ENCODE measurements at places on chromosomes 12 and 14. TPM values are rescaled to one million over a fixed set of nuclear protein-coding genes. Genes with fewer than 3 reads are reported as not detected.
A peak's percentile ranks its signal among the peaks of the same experiment; 100 is the strongest.

HOXC12 gene
- total RNA-seq, result not detected

ADAMTS20 gene
- total RNA-seq, result not detected

NFE2 gene
- total RNA-seq, result not detected

FGF23 gene
- not detected for total RNA-seq

KLRC1 gene
- 5.0 TPM for total RNA-seq

CRACR2A gene
- 40.1 TPM for total RNA-seq

MYO1H gene
- not detected for total RNA-seq

CMA1 gene
- 0.82 TPM for total RNA-seq

ZNF140 gene
- 17.1 TPM for total RNA-seq

CHST11 gene
- total RNA-seq, result 85.2 TPM

TAS2R31 gene
- total RNA-seq, result 3.0 TPM

DNA sequence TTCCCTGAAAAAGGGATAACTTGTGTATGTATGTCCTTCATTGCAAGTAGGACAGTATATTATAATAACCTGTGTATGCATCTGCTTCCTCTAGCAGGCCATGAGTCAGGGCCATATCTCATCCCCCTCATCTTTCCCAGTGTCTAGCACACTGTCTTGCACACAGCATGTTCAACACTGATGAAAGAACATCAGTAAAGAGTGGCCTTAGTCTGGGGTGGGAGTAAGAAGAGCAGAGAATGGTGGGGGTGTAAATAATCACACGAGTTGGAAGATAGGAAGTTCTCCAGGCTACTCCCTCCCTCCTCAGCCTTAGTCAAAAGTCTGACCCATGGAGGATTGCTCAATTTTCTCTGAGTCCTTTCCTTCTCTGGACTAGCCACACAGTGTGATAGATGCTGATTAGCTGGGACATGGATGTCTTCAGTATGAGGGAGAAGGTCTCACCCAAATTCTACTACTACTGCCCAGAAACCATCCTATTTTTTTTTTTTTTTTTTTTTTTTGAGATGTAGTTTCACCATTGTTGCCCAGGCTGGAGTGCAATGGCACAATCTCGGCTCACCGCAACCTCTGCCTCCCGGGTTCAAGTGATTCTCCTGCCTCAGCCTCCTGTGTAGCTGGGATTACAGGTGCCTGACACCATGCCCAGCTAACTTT lies 14.6 kb upstream of the SP1 start:
- no peaks in the 10 kb centered on the region for H3K27me3 ChIP-seq
- no peaks in the 10 kb centered on the region for H3K36me3 ChIP-seq
- H3K4me3 ChIP-seq, result no peak overlapping the region
- DNase-seq, result no peak
- H3K27ac ChIP-seq, result peak overlapping the region; percentile 4

GRCh38 chr14:26113911-26114640 lies 483.8 kb downstream of the NOVA1 start:
- no peak for DNase-seq
- no peaks in the 10 kb centered on the region for H3K4me1 ChIP-seq
- H3K4me3 ChIP-seq, result no peak overlapping the region
- no peaks in the 10 kb centered on the region for H3K36me3 ChIP-seq

DNA sequence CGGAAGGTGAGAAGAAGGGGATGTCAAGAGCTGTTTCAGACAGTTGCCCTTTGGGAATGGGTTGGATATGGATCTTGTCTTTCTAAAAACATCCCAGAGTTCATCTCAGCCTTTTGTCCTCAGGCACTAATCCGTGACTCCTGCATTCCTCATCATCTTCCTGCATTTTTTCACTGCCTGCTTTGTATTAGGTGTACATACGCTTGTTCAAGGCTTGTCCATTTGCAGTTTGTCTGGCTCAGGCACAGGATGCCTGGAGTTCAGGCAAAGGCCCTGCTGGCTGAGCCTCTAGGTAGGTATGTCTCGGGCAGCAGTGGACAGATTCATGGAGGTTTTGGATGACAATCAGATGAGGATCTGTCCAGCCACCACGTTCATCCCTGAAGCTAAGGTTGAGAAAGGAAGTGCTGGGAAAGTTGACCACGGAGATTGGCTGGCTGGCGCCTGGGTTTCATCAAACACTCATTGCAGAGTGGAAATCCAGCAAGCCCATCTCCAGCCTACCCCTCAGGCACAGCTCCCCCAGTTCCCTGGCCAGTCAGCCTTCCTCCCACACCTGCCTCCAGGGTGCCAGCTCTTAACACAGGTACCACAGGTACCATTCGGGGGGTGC lies 12.4 kb upstream of the TMEM106C start:
- H3K4me3 ChIP-seq, result no peak overlapping the region
- H3K36me3 ChIP-seq, result no peaks in the 10 kb centered on the region
- H3K4me1 ChIP-seq, result peaks cover 15% of the 10 kb centered on the region
- H3K27me3 ChIP-seq, result peaks cover 27% of the 10 kb centered on the region
- no peak overlapping the region for H3K27ac ChIP-seq

GRCh38 chr12:128818065-128819022 lies 5.4 kb downstream of the SLC15A4 start:
- H3K36me3 ChIP-seq, result peaks cover 42% of the 10 kb centered on the region
- no peaks in the 10 kb centered on the region for H3K27me3 ChIP-seq
- H3K4me1 ChIP-seq, result peaks cover 51% of the 10 kb centered on the region
- no peak overlapping the region for H3K4me3 ChIP-seq
- peak overlapping the region; percentile 28 for H3K27ac ChIP-seq

DNA sequence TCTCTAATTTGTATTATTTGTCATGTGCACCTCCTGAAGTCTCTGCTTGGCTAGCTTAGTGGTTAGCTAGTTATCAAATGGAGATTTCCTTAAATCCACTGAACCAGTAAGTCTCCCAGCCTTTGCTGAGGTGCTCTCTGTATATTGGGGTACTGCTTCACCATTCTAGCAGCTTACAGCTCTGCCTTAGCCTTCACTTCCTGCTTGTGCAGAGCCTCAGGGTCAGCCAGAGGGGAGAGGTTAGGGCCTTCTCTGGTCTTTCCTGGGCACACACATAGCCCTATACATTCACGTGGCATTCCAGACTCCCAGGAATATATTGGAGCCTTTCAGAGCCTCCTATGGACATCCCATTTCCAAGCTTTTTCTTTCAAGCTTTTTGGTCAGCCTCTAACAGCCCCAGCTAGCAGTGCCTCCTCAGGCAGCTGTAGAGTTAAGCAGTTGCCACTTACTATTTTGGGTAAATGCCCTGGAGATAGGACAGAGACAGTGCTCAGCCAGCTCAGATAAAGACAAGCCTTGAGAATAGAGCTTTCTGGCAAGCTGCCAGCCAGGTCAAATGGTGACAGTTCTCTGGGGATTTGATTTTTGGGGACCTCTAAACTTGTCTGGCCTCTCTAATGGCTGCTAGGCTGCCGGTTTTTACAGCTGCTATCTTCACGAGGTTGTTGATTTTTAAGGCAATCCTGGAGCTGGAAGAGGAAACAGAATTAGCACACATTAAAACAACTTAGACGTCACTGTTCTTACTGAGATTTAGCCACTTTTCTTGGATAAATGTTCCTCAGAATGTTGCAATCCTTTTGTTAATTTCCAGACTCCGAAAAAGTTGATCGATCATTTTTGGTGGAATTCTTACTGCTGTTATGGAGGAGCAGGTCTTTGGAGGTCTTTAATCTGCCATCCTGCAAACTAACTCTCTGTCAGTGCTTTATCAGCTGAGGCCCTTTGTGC lies 32.9 kb downstream of the FBXW8 start:
- no peaks in the 10 kb centered on the region for H3K4me1 ChIP-seq
- H3K4me3 ChIP-seq, result no peak overlapping the region
- DNase-seq, result no peak
- peaks cover 42% of the 10 kb centered on the region for H3K36me3 ChIP-seq

GRCh38 chr12:64633011-64633939 lies 23.0 kb downstream of the RASSF3 start:
- no peak for DNase-seq
- H3K4me1 ChIP-seq, result peaks cover 44% of the 10 kb centered on the region
- peaks cover 70% of the 10 kb centered on the region for H3K36me3 ChIP-seq
- no peaks in the 10 kb centered on the region for H3K27me3 ChIP-seq
- peak overlapping the region; percentile 8 for H3K27ac ChIP-seq
- no peak overlapping the region for H3K4me3 ChIP-seq

GRCh38 chr12:57182918-57183575 lies 33.5 kb upstream of the NXPH4 start:
- H3K27ac ChIP-seq, result no peak overlapping the region
- DNase-seq, result peak; percentile 87
- H3K4me3 ChIP-seq, result no peak overlapping the region
- H3K4me1 ChIP-seq, result peaks cover 5% of the 10 kb centered on the region
- no peaks in the 10 kb centered on the region for H3K36me3 ChIP-seq

- no peaks in the 10 kb centered on the region for H3K4me1 ChIP-seq
- no peak for DNase-seq
- H3K27me3 ChIP-seq, result no peaks in the 10 kb centered on the region
- peaks cover 42% of the 10 kb centered on the region for H3K36me3 ChIP-seq
- H3K4me3 ChIP-seq, result no peak overlapping the region
- no peak overlapping the region for H3K27ac ChIP-seq
These were observed 107.6 kb downstream of the PLEKHG7 start for GRCh38 chr12:92810370-92810769.

GRCh38 chr14:84535484-84535883 lies 994.5 kb upstream of the FLRT2 start:
- no peak for DNase-seq
- H3K27ac ChIP-seq, result no peak overlapping the region
- no peaks in the 10 kb centered on the region for H3K36me3 ChIP-seq
- H3K4me1 ChIP-seq, result no peaks in the 10 kb centered on the region
- H3K4me3 ChIP-seq, result no peak overlapping the region

DNA sequence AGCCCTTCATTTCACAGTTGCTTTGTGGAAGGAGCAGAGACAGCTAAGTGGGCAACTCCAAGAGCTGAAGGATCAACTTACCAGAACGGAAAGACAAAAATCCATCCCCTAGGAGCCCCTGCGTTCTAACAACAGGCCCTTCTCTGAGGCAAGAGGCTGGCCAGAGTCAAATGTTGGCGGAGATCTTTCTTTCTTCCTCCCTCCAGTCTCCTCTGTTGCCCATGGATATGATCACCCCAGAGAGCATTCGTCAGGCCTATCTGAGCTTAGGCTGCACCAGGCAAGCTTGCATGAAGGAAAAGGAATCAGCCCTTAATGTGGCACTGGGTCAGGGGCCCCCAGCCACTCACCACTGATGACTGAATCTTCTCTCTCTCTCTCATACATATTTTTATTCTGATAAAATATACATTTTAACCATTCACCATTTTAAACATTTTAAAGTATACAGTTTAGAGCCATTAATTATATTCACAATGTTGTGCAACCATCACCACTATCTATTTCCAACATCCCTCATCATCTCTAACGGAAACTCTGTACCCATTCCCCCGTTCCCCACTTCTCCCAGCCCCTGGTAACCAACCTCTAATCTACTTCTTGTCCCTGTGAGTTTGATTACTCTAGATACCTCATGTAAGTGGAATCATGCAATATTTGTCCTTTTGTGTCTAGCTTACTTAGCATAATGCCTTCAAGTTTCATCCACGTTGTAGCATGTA lies 52.9 kb upstream of the CCND2 start:
- H3K36me3 ChIP-seq, result peaks cover under 1% of the 10 kb centered on the region
- no peak for DNase-seq
- peaks cover 5% of the 10 kb centered on the region for H3K27me3 ChIP-seq
- H3K4me1 ChIP-seq, result peaks cover 36% of the 10 kb centered on the region
- no peak overlapping the region for H3K27ac ChIP-seq

GRCh38 chr12:53340398-53340797 lies 4.2 kb upstream of the SP7 start:
- H3K36me3 ChIP-seq, result no peaks in the 10 kb centered on the region
- H3K4me1 ChIP-seq, result peaks cover 32% of the 10 kb centered on the region
- peaks cover 41% of the 10 kb centered on the region for H3K27me3 ChIP-seq
- H3K4me3 ChIP-seq, result no peak overlapping the region
- H3K27ac ChIP-seq, result no peak overlapping the region

GRCh38 chr14:46788994-46789393 lies 137.4 kb upstream of the RPL10L start:
- H3K36me3 ChIP-seq, result no peaks in the 10 kb centered on the region
- no peak overlapping the region for H3K27ac ChIP-seq
- no peaks in the 10 kb centered on the region for H3K4me1 ChIP-seq
- H3K4me3 ChIP-seq, result no peak overlapping the region

DNA sequence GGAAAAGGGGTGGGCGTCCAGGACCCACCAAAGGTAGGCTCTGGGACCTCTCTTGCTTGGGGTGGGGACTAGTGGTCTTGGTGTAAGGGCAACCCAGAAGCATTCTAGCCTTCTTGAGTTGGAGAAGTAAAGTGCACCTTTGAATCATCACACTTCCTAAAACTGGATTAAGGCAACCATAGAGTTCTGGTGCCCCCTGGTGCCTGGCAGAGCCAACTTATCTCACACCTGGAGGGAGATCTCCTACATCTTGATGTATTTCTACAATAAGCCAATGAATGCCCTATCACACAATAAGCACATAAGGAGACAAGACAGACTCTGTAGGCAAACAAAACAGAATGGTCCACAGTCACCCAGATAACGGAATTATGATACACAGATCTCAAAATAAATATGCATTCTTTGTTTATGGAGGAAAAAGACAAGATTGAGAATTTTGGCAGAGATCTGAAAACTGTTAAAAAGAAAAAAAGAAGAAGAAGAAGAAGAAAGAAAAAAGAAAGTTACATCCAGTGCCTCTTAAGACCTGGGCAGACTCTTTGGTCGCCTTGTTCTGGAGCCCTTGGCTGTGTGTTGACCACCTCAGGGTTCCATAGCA lies 95.9 kb upstream of the PPP2R5C start:
- DNase-seq, result peak; percentile 50
- H3K4me3 ChIP-seq, result no peak overlapping the region
- H3K36me3 ChIP-seq, result peaks cover 4% of the 10 kb centered on the region
- H3K27ac ChIP-seq, result no peak overlapping the region
- peaks cover 41% of the 10 kb centered on the region for H3K27me3 ChIP-seq
- H3K4me1 ChIP-seq, result no peaks in the 10 kb centered on the region

DNA sequence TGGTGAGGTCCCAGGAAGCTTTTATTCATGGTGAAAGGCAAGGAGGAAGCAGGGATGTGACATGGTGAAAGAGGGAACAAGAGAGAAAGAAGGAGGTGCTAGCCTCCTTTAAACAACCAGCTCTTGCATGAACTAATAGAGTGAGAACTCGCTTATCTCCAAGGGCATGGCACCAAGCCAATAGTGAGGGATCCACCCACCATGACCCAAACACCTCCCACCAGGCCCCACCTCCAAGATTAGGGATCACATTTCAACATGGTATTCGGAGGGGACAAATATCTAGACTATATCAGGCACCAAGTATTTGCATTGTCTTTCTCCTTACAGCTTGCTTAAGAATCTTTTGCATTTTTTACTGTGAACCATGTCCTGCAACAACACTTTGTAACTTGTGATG lies 91.9 kb upstream of the DHRS4 start:
- H3K27me3 ChIP-seq, result peaks cover 7% of the 10 kb centered on the region
- no peak overlapping the region for H3K27ac ChIP-seq
- no peaks in the 10 kb centered on the region for H3K36me3 ChIP-seq
- no peak overlapping the region for H3K4me3 ChIP-seq
- no peak for DNase-seq

GRCh38 chr12:123516216-123516780 lies 17.2 kb downstream of the RILPL1 start:
- no peaks in the 10 kb centered on the region for H3K27me3 ChIP-seq
- no peak overlapping the region for H3K27ac ChIP-seq
- H3K4me3 ChIP-seq, result no peak overlapping the region
- DNase-seq, result no peak

All from activated CD8-positive, alpha-beta T cell treated with anti-CD3 and anti-CD28 coated beads, Interleukin-2, amount 10 ng/mL, durations not matched to agents 7 days and 5 days (primary cell).